ENCODE measurements at places on chromosomes 12 and 14. TPM values are rescaled to one million over a fixed set of nuclear protein-coding genes. Genes with fewer than 3 reads are reported as not detected.
A peak's percentile ranks its signal among the peaks of the same experiment; 100 is the strongest.

DNA sequence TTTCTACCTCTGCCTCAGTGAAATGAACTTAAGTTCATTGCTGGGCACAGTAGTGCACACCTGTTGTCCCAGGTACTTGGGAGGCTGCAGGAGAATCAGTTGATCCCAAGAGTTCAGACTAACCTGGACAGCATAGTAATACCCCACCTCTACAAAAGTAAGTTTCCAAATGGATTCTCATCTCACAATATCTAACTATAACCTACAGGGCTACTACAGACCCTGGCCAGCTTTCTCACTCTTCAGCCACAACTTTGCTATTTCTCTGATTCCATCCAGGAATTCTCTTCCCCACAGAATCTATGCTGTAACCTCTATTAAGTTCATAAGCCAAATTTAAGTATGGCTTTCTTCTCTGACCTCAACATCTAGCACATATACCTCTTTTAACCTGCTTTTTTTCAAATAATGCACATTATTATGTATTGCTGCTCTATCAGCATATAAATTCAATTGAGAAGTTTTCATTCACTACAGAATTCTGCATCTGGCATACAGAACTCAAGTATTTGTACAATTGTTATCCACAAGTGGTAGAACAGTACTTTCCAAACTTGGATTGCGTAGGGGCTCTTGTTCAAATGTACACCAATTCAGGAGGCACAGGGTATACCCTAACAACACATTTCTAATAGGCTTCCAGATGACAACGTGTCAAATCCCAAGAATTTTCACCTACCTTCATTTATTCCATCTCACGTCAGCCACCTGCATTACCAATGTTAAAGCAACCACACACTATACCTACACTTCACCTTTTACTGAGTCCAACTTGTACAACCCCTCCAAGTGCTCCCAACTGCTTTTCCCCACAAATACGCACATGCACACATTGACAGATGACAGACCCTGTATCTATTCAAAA, 3.8 kb downstream of the RPS29 start:
- no peaks in the 10 kb centered on the region for H3K4me1 ChIP-seq
- H3K4me3 ChIP-seq, result no peak overlapping the region
- DNase-seq, result no peak
- no peaks in the 10 kb centered on the region for H3K27me3 ChIP-seq

DNA sequence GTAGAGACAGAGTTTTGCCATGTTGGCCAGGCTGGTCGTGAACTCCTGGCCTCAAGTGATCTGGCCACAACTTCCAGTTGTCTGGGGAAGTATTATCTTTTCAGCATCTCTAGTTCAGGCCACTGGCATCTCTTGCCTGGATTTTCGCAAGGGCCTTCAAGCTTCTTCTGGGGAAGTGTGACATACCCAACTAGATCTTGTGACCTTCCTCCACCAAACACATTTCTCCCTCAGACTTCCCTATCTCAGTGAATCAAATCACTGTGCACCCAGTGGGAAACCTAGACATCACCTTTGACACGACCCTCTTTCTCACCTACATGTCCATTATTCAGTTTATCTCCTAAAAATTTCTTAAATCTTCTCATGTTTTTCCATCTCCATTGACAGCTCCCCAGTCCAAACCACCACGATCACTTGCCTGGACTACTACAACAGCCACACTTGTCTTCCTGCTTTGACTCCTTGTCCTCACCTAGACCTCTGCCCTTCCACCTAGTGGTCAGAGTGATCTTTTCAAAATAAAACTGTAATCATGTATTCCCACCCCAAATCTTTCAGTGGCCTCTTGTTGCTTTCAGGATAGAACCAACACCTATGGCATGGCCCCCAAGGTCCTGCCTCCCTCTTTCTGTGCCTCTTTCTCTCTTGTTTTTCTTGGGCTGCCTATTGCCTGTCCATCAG, 3.3 kb downstream of the EEF1AKMT3 start:
- H3K36me3 ChIP-seq, result no peaks in the 10 kb centered on the region
- no peak overlapping the region for H3K27ac ChIP-seq
- no peaks in the 10 kb centered on the region for H3K4me1 ChIP-seq
- DNase-seq, result no peak
- H3K27me3 ChIP-seq, result no peaks in the 10 kb centered on the region

- no peak overlapping the region for H3K4me3 ChIP-seq
- no peak overlapping the region for H3K27ac ChIP-seq
- H3K27me3 ChIP-seq, result no peaks in the 10 kb centered on the region
- no peaks in the 10 kb centered on the region for H3K36me3 ChIP-seq
- no peaks in the 10 kb centered on the region for H3K4me1 ChIP-seq
These were observed 64.7 kb downstream of the GPR65 start for GRCh38 chr14:88069677-88070076.

DNA sequence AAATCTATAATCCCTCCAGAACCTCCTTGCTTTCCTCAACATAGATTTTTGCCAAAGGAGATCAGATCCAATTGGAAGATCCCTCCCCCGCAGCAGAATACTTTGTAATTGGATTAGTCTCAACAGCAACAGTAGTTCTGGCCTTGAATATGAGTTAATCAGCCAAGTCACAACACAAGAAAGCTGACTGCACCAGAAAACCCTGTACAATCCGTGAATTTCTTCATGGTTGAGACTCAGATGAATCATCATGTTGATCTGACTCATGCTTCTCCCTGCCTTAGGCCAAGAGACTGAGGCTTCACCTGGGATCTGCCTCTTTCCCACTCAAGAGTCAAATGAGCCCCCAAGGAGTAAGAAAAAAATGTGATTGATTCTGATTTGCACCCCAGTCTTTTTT, 3.0 kb upstream of the METTL17 start:
- no peak overlapping the region for H3K27ac ChIP-seq
- DNase-seq, result no peak
- no peaks in the 10 kb centered on the region for H3K36me3 ChIP-seq
- peaks cover 25% of the 10 kb centered on the region for H3K4me1 ChIP-seq
- no peaks in the 10 kb centered on the region for H3K27me3 ChIP-seq

DNA sequence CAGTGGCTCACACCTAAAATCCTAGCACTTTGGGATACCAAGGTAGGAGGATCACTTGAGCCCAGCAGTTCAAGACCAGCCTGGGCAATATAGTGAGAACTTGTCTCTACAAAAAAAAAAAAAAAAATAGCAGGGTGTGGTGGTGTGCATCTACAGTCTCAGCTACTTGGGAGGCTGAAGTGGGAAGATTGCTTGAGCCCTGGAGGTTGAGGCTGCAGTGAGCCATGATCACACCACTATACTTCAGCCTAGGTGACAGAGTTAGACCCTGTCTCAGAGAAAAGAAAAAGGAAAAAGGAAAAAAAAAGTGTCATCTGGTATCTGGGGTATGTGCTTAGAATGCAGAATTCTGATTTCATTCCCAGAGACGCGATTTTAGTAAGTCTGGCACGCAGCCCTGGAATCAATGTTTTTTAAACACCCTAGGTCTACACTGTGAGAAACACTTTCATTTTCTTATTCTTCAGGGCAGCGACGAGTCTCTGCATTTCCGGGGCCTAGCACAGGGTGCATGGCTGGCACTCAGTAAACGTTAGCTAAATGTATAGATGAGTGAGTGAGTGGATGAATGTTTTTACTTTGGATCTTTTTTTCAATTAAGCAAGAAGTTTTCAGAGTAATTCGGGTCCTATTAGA, 243.8 kb upstream of the PWP1 start:
- peak overlapping the region; percentile 4 for H3K4me3 ChIP-seq
- H3K27me3 ChIP-seq, result no peaks in the 10 kb centered on the region
- DNase-seq, result no peak
- no peaks in the 10 kb centered on the region for H3K36me3 ChIP-seq
- no peaks in the 10 kb centered on the region for H3K4me1 ChIP-seq
- H3K27ac ChIP-seq, result no peak overlapping the region

DNA sequence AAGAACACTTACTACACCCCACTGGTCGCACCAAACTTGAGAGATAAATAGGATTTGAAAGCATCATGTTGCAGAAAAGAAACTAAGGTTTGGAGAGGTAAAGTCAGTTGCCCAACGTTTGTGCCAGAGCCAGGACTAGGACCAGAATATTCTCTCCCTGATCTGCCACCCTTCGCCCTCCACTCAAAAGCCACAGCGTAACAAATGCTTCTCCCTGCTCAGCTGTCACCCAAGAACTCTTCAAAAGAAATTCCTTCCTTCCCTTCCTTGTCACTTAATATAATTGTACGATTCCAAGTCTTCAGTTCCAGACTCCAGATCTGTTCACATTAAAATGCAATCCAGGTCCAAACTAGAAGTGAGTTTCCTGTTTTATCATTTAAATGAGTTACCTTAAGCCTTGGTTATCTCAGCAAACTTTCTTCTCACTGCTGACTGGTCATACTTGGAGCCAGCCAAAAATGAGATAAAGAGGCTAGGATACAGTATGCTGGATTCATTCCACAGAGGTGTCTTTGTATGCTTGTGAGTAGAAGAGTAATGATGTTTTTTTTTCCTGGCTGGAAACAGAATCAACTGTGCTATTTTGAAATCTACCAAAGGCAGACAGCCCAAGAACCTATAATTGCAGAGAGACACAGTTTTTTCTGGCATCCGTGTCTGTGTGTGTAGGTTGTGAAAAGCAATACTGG, 12.8 kb upstream of the PPFIBP1 start:
- no peaks in the 10 kb centered on the region for H3K36me3 ChIP-seq
- peak overlapping the region; percentile 4 for H3K27ac ChIP-seq
- H3K4me3 ChIP-seq, result no peak overlapping the region
- H3K4me1 ChIP-seq, result peaks cover 10% of the 10 kb centered on the region

DNA sequence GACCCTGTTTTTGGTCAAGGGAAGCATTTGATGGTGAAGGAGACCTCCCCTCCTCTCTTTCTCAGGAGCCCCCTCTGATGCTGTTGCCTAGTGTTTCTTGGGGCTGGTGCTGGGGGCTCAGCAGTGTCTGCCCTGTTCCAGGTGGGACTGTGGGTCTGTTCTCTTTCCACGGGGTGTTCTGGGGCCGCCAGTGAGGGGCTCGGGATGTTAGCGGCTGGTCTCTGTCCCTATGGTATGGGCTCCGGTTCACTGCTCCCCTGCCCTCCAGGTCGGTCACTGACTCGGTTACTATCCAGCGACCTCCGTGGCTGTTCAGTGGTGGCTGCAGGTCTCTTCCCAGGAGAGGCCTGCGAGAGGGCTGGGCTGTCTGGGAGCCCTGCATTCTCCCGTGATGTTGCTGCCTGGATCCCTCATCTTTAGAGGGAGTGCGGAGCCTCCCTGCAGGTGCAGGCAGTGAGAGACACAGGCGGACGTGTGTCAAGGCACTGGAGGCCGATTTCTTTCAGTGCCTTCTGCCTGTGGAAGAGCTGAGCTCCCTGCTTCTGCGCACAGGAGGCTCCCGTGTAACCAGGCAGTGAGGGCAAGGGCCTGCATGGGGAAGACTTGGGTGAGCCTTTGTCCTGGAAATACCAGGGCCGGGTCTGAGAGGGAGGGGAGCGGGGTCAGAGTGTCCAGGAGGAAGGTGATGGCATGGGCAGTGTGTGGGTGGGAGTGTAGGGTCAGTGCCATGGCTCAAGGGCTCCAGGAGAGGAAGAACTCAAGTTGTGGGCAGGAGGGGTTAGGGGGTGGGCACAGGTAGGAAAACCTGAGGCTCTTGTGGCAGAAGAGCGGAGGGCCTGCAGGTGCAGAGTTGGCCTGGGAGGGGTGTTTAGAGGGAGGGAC, 362.6 kb downstream of the TMEM121 start:
- H3K4me3 ChIP-seq, result no peak overlapping the region
- no peaks in the 10 kb centered on the region for H3K36me3 ChIP-seq
- H3K27me3 ChIP-seq, result no peaks in the 10 kb centered on the region
- peak; percentile 47 for DNase-seq

- peaks cover 28% of the 10 kb centered on the region for H3K4me1 ChIP-seq
- no peak for DNase-seq
- H3K36me3 ChIP-seq, result no peaks in the 10 kb centered on the region
- H3K27ac ChIP-seq, result no peak overlapping the region
These were observed 3.6 kb upstream of the FZD10 start for GRCh38 chr12:130158754-130159059.

GRCh38 chr14:28772613-28773012, 6.0 kb downstream of the FOXG1 start:
- peaks cover 100% of the 10 kb centered on the region for H3K27me3 ChIP-seq
- H3K4me3 ChIP-seq, result no peak overlapping the region
- H3K36me3 ChIP-seq, result no peaks in the 10 kb centered on the region
- H3K27ac ChIP-seq, result no peak overlapping the region

DNA sequence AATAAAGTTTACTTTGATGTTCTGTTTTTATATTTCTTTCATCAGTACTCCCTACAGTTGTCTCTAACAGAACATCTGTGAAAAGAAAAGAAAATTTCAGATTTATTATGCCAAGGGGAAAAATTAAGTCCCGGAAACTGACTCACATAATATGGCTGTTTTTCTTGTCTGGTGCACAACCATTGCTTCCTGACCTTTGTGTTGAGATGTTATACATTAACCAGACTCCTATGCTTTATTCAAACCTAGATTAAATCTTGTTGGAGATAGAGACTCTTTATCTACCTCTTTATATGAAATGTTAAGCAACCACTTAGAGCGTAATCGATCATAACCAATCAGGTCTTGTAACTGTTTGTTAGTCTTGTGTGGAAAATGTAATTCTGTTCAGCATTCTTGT, 37.6 kb upstream of the BICD1 start:
- DNase-seq, result no peak
- no peak overlapping the region for H3K4me3 ChIP-seq
- no peaks in the 10 kb centered on the region for H3K27me3 ChIP-seq
- H3K27ac ChIP-seq, result no peak overlapping the region

Gene CMA1
- not detected for total RNA-seq

Gene SOAT2
- not detected for total RNA-seq

Gene SPTB
- total RNA-seq, result 2.5 TPM

Gene FOXN4
- total RNA-seq, result not detected
